AG08395 (cell line): ENCODE measurements at places on chromosomes 2 and 18.

GRCh38 chr2:63654959-63655358 is 66.2 kb downstream of the MDH1 start:
- DNase-seq: peak; percentile 18

DNA sequence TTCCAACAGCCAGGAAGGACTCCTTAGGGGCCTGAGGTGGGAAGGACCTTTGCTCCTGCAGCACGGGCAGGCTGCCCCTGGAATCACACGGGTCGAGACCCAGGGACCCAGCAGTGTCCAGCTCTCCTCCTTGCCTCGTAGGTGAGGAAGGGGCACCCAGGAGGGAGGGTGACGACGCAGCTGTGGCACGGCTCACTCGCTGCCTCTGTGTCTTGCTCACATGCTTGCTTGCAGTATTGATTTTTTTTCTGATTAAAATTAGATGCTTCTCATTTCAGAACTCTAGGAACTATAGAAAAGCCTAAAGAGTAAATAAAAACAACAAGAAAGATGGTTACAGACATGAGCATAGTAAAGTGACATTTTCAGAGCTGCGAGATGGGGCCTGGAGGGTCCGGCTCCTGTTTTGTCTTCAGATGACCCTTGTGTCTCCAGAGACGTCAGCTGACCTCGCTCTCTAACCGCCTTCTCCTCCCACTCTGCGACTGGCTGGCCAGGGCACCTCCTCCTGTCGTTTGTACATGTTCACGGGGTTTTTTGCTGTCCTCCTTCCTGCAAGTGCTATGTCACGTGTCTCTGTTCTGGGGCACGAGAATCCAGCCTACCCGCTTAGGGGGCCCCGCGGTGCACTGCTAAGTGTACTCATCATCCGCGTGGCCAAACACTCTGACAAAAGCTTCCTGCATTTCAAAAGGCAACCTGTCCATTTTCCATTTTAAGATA is 65.7 kb upstream of the ZNF236 start:
- DNase-seq: no peak

DNA sequence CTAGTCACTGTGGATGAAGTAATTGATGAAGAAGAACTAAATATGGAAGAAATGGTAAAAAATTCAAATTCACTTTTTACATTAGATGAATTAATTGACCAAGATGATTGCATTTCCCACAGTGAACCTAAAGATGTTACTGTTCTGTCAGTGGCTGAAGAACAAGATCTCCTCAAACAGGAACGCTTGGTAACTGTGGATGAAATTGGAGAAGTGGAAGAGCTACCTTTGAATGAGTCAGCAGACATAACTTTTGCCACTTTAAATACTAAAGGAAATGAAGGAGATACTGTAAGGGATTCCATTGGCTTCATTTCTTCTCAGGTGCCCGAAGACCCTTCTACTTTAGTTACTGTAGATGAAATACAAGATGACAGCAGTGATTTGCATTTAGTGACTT is 26.6 kb upstream of the DYSF start:
- no peak for DNase-seq

DNA sequence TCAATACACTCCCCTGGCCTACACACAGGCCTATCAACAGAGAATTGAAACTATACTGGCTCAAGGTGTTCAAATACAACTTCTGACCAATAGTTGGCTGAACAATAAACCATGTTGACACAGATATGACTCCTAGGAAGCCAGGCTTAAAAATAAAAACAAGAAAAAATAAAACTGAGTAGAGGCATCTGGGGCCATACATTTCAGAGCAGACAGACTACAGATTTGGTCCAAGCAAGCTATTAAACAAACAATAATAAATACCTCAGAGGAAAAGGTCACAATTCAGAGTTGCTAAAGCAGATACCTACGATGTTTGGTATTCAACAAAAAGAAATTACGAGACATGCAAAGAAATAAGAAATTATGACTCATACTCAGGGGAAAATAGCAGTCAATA is 132.8 kb upstream of the ACVR2A start:
- DNase-seq: no peak

- DNase-seq: no peak
Measured at GRCh38 chr2:126449677-126450076, 206.3 kb upstream of the GYPC start.

- DNase-seq: no peak
Measured at GRCh38 chr2:212882626-212883025, 268.8 kb downstream of the IKZF2 start.

DNA sequence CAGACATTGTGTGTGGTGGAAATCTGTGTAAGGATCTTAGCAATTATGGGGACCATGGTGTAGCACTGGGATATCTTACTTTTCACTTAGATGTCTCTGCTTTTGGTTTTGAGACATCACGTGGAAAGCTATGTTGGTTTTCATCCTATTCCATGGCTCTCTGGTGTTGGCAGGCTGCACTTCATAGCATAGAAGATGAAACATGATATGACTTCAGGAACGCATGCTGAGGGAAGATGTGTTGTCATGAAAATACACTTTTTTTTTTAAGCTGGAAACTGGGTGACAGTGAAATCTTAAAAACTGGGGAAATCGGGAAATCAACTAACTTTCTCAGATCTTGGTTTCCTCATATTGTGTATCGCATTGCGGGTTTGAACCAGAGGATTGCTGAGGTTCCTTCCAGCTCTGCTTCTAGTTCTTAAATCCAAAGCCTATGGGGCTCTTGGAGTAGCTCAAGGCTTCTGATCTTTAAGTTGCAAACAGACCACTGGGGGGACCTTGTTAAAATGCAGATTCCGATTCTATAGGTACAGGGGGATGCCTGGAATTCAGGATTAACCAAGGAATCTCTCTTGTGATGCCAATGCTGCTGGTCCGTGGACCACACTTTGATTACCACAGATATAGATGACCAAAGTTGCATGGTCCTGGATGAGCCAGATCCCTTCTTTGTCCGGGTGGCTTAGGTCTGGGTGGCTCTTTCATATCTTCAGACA is 160.7 kb downstream of the SH3RF3 start:
- DNase-seq: no peak

GRCh38 chr2:233030-233429 is 30.8 kb downstream of the SH3YL1 start:
- DNase-seq: no peak

DNA sequence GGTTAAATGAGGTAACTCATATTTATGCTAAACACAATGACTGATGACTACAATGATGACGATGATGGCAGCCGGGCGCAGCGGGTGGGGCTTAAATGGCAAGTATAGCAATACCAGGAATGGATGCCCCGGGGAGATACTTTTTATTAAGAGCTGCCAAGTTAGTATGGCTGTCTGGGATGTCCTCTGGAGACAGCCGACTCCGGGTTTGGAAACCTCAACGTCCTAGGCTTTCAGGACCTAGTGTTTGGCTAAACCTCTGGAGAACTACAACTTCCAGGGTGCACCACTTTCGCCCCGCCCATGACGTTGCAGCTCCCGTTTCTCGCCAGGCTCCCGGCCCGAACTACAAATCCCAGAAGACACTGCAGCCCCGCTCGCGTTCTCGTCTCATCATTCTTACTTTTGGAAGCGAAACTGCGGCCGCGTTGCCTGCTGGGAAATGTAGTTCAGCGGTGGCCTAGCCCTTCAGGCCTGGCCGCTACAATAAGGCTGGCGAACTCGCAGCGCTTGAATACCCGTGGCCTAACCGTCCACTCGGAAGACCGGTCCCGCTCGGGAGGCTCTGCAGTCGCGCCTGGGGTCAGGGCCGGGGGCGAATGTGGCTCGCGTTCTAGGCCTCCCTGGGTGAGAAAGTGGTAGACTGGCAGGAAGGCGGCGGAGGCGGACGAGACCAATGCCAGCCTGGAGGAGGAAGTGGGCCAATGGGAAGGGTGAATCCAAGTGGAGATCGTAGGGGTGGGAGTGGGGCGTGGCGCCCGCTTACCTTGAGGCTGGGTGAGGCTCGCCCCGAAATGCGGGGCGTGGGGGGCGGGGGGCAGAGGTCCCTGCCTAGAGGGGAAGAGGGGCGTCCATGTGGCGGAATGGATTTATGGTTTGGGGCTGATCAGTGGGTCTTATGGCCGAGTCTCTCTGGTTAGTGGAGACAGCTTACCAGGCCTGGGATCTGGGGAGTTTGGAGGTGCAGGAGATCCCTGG is at the start of gene SMARCAL1:
TSS of gene SMARCAL1 (plus strand) at position 463 of the 978 bp plus-strand sequence. CDS start 2,221 bp downstream, outside the sequence.
- DNase-seq: peak; percentile 96

GRCh38 chr2:153068052-153068451 is 349.6 kb downstream of the ARL6IP6 start:
- DNase-seq: no peak

GRCh38 chr2:129056959-129057317 is 738.3 kb upstream of the HS6ST1 start:
- DNase-seq: no peak

GRCh38 chr18:45896991-45897390 is 70.1 kb downstream of the EPG5 start:
- DNase-seq: no peak

GRCh38 chr2:159773426-159773825 is 24.6 kb downstream of the CD302 start:
- DNase-seq: no peak

DNA sequence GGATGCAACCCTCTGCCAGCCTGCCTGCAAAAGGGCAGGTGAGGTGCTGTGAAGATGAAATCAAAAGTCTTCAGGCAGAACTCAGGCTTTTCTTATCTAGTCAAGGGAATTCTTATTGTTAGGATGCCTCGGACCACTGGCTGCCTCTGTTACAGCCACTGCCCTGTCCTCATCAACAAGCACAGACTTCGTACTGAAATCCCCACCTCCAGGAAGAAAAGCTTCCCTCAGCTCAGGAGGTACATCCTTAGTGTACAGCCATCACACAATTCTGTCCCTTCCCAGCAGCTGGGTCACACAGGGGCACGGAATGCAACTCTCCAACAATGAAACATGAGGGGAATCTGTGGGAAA is 10.1 kb upstream of the RNU4ATAC start:
- DNase-seq: no peak

DNA sequence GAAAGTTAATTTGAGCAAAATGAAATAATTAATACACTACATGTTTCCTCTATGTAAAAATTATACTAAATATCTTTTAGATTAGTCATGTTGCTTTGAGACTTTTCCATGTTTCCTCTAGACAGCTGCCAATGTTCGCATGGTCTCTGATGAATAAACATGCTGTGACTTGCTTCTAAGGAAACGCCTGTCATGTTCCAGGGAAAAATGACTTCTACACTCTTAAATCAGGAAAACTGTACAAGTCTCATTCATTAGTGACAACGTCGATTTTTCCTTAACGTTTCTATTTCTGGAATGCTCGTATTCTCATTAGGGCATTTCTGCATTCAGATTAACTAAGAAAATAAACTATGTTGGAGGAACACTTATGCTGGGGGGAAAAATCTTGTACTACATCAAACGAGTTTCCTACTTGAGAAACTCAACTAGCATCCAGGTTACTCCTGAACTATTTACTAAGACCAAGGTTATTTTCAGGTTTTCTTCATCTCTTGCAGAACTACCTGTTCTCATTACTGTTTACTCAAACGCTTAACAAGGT is 1.6 kb downstream of the COBLL1 start:
- DNase-seq: peak; percentile 5

- no peak for DNase-seq
Measured at GRCh38 chr2:178101321-178102079, 10.7 kb upstream of the RBM45 start.

DNA sequence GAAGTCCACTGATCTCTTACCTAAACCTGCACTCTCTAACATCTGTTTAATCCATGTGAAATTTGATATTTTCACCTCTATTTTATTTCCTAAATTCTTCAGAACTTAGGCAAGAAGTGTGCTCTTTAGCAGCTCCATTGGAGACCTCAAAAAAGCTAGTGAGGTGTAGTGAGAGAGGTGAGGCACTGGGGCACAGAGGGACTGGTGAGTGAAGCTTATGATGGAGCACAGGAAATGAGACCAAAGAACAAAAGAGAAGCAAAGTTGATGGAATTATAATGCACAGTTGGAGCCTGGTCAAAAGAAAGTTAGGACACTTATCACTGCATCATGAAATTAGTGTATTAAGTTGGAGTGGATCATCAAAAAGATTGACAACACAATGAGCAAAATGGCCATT is 1050.7 kb upstream of the NRXN1 start:
- DNase-seq: no peak

- DNase-seq: peak; percentile 45
Measured at GRCh38 chr18:56286775-56287325, 351.5 kb downstream of the TXNL1 start.

DNA sequence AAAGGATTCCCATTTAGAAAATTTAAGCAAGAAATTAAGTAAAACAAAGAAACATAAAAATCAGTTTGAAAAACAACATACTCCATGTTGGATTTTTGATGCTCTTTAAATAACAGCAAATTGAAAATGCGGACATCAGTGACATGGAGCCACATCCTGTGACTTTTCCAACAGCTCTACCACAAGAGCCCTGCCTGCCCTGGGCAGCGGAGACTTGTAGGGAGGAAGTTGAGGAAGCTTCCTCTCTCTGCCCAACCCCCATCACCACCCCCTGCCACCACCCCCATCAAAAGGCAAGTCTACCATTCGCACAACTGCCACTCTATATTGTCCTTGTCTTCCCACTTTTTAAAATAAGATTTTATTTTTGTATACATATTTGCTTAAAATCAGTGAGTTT is 32.8 kb upstream of the DAPL1 start:
- no peak for DNase-seq

- DNase-seq: peak; percentile 54
Measured at GRCh38 chr2:85584354-85584856, at the start of gene VAMP5. Gene VAMP5, plus strand, starts transcription at chr2:85584431. Its CDS starts 60 bp downstream, at chr2:85584491.

- no peak for DNase-seq
Measured at GRCh38 chr2:164984428-164984827, 29.1 kb upstream of the SLC38A11 start.

GRCh38 chr2:16315458-16315835 is 350.2 kb downstream of the CYRIA start:
- DNase-seq: no peak
